ENCODE measurements at places on chromosomes 13 and 19.

DNA sequence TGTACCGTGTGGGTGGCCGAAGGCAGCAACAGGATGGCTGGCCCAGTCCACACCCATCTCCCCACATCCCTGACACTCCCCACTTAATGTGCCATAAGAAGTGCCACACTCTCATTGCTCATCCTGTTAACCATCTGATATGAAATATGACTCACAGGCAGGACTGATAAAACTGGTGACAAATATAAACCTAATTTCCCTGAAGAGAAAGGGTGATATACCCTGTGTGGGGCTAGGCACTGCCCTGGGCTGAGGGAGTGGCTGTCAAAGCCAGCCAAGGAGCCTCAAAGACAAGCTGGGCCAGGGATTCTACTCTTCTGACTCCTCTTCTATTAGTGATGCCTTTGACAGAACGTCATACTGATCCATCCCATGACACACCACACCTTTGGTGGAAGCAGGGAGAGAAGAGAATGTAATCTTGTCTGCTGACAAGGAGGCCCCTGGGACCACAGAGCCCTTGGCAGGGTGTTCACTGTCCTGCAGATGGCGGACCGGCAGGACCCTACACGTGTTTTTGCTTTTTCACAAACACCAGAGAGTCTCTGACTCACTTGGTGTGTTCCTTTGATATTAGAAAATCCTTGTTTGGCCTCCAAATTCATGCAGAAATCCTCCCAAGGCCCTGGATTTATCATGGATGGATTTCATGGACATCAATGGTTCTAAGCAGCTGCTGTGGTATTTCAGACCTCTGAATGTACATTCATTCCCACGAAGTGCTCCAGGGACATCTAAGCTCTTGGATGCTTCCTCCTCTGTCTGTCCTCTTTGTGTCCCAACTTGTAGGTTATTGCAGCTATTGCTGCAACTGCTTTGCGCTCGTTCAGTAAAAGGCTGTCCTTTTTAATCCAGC lies 98.0 kb upstream of the WASF3 start:
- DNase-seq: no peak

- DNase-seq: no peak
Observed at GRCh38 chr19:39543477-39543857, 3.5 kb upstream of the EID2 start.

GRCh38 chr13:41652735-41653361 lies 195.5 kb downstream of the RGCC start:
- DNase-seq: peak; percentile 16

GRCh38 chr19:44615863-44616247 lies 2.5 kb downstream of the IGSF23 start:
- DNase-seq: no peak

GRCh38 chr19:36013280-36014011 lies 567 bp downstream of the ALKBH6 start:
- no peak for DNase-seq

GRCh38 chr19:37306383-37306963 lies 64.4 kb upstream of the ZNF527 start:
- DNase-seq: no peak

- DNase-seq: no peak
Observed at GRCh38 chr19:1841209-1841924, 6.9 kb downstream of the REXO1 start.

DNA sequence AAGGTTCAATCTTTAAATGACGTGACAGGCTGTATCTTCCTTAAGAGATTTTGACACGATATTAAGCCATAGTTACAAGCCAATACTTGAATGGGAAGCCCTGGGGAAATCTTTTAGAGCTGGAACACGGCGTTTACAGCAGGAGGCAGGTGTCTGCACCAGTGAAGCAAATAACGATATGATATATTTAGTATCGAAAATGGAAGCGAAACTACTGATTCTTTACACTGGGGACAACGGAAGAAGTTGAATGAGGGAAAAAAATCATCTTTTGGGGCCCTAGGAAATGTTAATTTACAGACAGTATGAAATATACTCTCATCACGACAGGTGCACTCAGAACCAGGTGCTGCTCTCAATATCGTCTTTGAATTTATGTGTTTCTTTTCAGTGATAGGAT lies 793.9 kb upstream of the PCDH20 start:
- DNase-seq: peak; percentile 19

DNA sequence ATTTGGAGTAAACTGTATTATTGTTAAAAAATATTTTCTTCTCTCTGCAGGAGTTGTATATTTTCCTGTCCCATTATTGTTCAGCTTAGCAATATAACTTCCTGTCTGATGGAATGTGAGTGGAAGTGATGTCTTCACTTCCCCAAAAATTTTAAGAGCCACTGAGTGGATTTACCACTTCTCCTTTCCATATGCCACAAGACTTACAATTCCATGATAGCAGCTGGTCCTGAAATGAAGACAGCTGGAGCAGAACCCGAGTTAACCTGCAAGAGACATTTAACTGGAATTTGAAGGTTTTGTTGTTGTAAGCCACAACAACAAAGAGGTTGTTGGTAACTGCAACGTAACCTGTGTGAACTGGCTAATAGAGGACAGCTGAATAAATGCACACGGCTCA lies 23.4 kb upstream of the TBC1D4 start:
- no peak for DNase-seq
